ENCODE measurements at places on chromosomes 4 and X.

GRCh38 chr4:110483516-110483915 is 7.6 kb downstream of the ENPEP start:
- no peak for DNase-seq

GRCh38 chrX:150879855-150880807 is 18.3 kb downstream of the CD99L2 start:
- DNase-seq, result no peak

GRCh38 chr4:185108669-185109068 is 34.4 kb upstream of the SLC25A4 start:
- no peak for DNase-seq

GRCh38 chr4:7444314-7444713 is 9.6 kb upstream of the PSAPL1 start:
- no peak for DNase-seq

- DNase-seq, result no peak
These were observed 12.2 kb upstream of the FGF16 start for GRCh38 chrX:77434962-77435361.

DNA sequence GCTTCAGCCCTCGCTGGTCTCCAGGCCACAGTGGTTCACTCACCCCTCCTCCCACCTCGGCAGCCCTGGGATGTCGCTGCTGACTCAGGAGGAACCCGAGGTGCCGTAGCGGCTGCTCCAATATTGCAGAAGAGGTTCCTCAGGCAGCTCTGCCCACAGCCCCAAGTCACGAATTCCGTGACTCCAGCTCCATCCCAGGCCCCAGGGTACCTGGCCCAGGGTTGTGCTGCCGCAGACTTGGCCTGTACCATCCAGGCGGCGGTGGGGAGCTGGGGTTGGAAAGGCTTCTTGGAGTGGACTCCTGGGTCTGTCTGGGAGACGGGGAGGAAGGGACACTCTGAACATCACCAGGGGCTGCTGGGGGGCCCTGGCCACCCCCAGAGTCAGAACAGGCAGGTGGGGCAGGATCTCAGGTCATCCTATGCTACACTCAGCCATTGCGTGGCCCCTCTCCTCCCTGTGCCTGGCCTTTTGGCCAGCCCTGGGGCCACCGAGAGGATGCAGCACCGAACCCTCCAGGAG is 728 bp upstream of the HGFAC start:
- DNase-seq, result no peak

DNA sequence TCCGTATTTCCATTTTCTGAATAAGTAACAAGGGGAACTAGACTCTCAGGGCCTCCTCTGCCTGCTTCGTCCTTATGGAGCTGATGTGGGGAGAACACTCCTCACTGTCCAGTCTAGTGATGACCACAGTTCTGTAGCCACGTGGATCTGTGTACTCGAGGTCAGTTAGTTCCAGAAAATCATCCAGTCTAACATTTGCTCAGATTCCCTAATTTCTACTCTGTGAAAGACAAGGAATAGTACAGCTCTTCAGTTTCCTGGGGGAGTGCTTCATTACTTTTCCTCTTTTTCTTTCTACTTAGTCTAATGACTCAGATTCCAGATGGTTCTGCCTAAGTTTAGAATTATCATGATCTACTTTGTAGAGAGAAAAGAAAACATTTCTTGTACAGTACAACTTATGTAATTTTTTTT is 82.6 kb downstream of the SORBS2 start:
- DNase-seq, result no peak

DNA sequence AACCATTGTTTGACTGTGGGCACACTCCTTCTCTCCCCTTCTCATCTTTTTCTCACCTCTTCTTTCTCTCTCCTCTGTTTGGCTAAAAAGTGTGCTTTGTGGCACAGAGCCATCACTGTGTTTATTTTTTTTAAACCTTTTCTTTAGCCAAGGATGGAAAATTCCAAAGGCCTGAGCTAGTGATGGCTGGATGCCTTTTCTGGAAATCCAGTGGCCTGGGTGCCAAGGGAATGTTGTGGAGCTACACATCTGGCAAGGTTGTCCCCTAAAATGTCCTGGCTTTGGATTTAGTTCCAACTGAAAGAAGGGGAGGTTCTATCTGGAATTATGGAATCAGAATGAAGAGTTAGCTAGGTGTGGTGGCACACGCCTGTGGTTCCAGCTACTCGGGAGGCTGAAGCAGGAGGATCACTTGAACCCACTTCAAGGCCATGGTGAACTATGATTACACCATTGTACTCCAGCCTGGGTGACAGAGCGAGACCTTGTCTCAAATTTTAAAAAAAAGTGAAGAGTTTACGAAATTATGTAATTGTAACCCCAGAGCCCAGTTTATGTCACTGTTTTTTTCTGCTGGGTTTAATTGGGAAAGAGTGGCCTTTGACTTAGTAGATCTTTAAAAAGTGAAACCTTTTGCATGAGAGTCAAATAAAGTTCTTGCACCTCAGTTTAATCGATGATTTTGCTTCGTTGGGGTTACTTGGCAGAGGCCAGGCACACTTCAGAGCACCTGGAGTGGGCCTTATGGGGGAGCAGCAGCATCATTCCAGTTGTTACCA is 17.7 kb downstream of the DOCK11 start:
- no peak for DNase-seq

DNA sequence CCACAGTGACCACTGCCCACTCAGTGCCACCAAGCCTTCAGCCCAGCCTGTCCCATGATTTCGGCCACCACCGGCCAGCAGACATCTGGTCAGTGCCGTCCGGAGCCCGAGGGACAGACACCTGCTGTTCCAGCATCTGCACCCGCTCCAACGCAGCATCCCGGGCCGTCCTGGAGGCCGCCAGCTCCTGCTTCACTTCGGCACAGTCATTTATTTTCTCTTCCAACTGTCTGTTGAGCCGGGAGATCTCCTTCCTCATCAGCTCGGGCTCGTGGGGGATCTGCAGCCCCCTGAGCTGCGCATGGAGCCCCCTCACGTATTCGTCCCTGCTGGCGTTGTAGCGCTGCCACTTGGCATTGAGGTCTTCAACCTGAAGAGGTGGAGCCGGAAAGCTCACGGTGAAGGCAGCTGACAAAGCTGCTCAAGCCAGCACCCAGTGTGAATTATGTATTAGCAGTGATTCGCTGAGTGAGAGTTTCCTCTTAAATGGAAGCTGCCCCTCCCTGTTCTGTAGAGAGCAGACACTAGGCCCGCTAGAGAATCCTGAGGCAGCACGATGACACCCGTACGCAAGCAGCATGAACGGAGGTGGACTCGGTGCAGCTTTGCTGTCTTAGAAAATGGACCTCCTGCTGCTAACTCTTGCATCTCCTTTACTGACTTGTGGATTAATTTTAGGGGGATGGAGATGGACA is 11.4 kb downstream of the TNIP2 start:
- no peak for DNase-seq

DNA sequence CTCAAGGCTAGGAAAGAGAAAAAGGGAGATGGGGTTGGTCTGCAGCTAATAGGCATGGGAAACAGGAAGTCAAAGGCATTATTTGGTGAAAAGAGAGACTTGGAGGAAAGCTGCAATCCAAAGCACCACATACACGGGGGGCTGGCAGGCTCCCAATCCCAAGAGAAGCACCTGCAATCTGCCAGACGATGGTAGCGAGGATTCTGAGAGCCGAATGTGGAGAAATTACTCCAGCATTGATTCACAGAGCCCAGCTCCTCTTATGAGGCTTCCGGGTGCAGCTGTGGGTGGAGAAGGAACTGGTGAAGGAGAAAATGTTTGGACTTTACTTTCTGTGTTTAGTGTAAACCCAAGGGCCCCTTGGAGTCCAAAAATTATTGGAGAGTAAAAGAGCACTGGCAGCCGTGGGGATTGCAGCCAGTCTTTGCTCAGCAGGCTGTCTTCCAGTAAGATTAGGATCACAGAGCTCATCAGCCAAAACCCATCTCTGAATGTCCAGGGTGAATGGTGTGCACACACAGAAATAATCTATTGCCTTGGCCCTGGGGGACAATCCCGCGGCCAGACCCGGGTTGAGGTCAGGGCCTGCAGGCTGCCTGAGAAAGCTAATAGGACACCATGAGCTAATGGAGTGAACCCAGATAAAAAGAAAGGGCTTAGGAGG is 197.6 kb downstream of the KIT start:
- no peak for DNase-seq

- DNase-seq, result no peak
These were observed 159.2 kb upstream of the WDFY3 start for GRCh38 chr4:85125688-85126087.

DNA sequence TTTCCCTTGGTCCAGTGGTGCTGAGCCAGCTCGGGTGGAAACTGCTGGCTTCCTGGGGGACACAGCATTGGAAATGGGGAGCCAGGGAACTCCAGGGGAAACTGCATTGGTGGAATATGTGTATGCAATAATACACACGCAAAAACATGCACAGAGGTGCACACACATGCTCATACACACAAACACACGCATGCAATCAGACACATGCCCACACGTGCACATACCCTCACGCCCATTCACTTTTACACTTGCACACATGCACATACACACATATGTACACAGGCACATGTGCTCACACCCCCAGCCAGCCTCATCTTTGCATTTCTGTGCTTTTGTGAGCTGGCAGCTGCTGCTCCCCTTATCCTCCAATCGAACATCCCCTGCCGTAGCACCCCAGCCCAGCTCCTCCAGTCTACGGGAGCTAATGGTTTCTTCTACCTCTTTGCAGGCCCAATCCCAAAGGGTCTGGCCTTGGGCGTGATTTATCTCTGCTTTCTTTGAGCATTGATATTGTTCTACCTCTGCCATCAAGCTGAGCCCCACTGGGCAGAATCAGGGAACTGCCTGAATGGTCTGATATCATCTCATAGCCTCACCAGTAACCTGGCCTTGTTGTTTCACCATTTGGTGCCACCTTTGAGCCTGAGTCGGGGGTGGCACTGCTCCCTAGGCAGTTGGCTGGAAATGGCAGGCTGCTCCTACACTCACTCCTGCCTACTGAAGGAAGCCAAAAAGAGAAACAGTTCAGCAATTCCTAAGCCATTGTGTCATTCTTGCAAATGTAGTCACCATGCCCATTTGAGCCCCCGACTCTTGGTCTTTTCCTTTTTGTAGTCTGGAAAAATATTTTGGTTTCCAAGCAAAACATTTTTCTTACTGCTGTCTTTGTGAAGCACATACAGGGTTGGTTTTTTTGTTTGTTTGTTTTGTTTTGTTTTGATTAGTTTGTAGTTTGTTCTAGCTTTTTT is 104.4 kb upstream of the MAMLD1 start:
- DNase-seq, result no peak

DNA sequence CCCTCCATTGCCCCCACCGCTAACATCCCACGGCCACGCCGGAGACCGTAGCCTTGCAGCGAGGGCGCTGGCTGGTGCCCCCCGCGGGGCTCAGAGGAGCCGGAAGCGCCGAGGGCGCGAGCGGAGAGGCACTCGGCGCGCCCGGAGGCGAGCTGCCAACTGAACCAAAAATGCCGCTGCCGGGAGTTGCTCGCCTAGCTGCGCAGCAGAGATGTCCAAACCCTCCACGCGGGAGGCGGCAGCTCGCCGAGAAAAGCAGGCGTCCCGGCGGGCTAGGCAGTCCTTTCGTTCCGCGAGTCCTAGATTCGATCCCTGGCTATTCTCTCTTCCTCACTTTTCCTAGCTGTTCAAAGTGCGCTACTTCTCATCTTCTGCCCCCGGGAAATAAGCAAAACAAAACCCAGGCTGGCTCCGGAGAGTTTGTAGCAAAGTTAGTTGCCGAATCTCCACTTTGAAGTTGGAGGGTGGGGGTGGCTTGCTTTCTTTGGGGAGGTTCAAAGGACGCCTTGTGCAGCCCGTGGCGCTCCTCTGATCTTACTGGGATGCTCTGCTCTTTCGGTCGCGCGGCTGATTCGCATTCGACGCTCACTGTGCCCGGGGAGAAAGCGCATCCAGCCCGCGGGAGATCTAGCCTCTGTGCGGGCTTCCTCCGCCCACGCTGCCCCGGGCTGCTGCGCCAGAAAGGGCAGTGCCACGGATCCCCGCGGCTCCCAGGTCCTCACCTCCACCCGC is 723 bp downstream of the NKX6-1 start:
- DNase-seq, result no peak

GRCh38 chr4:165537028-165537648 is 158.3 kb downstream of the CPE start:
- no peak for DNase-seq

DNA sequence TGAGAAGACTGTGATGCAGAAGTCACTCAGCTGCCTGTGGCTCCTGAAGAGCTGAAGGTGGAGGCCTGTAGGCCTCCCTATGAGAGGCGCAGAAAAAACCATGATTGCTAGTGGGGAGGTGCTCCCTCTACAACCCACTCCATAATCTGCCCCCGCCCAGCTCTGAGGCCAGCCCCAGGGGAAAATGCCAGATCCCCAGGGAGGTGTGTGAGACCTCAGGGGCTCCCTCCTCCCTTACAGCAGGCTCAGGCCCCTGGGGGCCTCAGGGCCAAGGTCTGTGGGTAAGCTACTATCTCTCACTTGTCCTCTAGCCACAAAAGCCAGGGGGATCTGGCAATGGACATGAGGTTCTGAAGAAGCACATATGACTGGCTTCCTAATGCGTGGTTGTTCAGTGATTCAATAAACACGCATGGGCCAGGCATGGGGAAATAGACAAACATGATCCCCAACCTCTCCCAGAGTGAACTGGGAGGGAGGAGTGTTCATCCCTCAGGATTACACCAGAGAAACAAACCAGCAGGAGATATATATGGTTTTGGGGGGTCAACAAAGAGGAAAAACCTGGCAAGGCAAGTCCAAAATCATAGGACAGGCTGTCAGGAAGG is 51.0 kb upstream of the MTM1 start:
- no peak for DNase-seq

DNA sequence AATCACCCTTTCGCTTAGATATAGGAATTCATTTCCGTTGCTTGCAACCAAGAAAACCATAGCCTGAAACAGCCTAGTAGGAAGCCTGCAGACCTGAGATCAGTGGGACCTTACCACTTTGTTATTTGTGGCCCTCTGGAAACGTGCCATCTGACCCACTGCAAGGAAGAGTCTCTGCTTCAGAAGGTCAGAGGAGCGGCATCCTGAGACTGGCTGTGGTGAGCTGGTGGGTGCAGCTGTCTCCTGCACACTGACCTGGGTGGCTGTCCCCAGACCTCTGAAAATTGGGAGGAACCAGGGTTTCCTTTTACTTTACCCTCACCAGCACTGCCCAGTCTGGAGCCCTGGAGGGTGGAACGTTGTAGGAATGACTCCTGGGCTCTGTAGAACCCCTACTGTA is 18.2 kb downstream of the SHROOM2 start:
- DNase-seq, result no peak

GRCh38 chr4:174209341-174209740 is 74.1 kb downstream of the FBXO8 start:
- DNase-seq, result no peak

DNA sequence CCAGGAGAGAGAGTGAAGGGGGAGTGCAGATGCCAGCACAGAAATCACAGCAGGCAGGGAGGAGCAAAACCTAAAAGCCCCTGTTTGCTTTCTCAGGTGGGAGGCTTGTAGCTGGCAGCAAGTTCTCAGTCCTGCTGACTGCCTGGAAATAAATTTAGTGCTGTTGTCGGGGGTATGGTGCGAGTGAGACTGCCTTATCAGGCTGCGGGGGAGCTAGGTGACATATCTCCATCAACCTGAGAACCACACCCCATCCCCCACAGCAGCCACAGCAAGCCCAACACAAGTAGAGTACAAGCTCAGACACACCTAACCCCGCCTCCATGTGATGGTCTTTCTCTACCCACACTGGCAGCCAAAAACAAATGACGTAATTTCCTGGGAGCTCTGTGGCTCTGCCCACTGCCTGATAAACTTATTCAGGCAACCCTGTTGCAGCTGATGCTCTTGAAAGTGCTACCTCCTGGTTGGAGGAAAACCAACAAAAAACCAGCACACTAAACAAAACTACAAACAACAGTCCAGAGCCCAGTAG is 953.4 kb upstream of the NDST4 start:
- no peak for DNase-seq
